Body of pancreas (tissue), 4 donors: ENCODE measurements at places on chromosomes 12 and 14. TPM values are rescaled to one million over a fixed set of nuclear protein-coding genes. Genes with fewer than 3 reads are reported as not detected.

GZMH gene
- not detected for total RNA-seq

GDF3 gene
- not detected for total RNA-seq

- no peak for DNase-seq
- H3K4me1 ChIP-seq = peaks cover 59% of the 10 kb centered on the region
- no peaks in the 10 kb centered on the region for H3K36me3 ChIP-seq
- no peak overlapping the region for H3K27ac ChIP-seq
Observed at GRCh38 chr14:105330491-105330895, 15.9 kb downstream of the PACS2 start.

DNA sequence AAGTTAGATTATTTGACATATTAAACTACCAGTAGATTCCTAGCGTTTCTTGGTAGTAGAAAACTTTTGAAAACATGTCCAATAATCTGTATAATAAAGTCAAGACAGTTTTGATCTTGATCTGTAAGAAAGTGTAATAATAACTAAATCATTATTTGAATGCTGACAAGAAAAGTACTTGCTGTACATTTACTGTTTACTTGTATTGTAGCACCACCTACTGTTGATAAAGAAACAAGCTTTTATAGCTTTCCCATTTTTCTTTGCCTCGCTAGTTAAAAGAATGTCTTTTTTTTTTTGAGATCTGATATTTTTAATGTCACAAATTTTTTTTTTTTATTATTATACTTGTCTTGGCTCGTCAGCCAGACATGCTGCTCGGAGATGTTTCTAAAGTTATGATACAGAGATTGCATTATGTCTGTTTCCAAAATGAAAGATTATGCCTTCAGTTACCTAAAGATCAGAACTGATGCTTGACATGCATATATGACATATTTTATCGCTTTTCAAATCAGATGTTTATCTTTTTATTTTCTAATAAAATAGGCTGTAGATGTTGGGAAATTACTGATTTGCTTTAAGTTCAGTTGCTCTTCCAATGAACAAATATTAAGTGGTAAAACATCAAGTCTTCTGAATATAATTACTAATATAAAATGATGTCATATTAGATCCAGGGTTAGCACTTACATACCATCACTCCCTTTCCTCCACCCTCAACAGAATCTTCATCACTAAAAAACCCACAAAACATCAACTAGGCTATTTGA is 140.5 kb downstream of the AKAP6 start:
- DNase-seq = no peak
- H3K27ac ChIP-seq = no peak overlapping the region
- H3K27me3 ChIP-seq = no peaks in the 10 kb centered on the region
- H3K4me3 ChIP-seq = no peak overlapping the region
- H3K4me1 ChIP-seq = peaks cover 7% of the 10 kb centered on the region

EML5 gene
- 3.3 TPM for total RNA-seq

DNA sequence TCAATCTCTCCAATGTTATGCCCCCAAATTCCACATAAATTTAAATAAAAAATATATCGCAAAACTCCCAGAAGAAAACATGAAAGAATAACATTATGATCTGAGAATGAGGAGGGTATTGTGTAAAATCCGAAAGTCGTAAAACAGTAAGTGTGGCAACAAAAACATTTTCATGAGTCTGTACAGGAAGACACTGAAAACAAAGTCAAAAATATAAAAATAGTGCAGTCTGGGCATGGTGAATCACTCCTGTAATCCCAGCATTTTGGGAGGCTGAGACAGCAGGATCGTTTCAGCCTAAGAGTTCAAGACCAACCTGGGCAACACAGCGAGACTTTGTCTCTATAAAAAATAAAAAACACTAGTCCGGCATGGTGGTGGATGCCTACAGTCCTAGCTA is 57.1 kb downstream of the SPTLC2 start:
- H3K4me1 ChIP-seq = no peaks in the 10 kb centered on the region
- no peaks in the 10 kb centered on the region for H3K27me3 ChIP-seq
- H3K36me3 ChIP-seq = peaks cover 7% of the 10 kb centered on the region
- H3K27ac ChIP-seq = no peak overlapping the region

GRCh38 chr14:69101331-69101826 is 51.5 kb downstream of the DCAF5 start:
- H3K4me3 ChIP-seq = no peak overlapping the region
- no peaks in the 10 kb centered on the region for H3K27me3 ChIP-seq
- peaks cover 9% of the 10 kb centered on the region for H3K4me1 ChIP-seq
- peak; percentile 27 for DNase-seq

DNA sequence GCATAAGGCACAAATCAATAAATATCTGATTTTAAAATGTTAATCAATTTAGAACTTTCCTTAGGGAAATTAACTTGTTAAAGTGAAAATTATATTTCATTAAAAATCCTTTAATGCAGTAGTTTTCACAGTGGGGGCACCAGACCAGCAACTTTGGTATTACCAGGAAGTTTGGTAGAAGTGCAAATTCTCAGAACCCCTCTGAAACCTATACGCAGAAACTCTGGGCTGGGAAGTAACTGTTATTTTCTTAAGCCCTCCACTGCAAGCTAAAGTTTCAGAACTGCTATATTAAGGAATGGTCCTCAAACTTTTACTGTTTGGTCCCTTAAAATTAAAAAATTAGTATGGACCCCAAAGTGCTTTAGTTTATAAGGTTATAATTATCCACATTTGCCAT is 35.7 kb downstream of the GNPTAB start:
- H3K4me1 ChIP-seq = no peaks in the 10 kb centered on the region
- H3K36me3 ChIP-seq = no peaks in the 10 kb centered on the region
- no peak overlapping the region for H3K27ac ChIP-seq
- no peak for DNase-seq
- no peaks in the 10 kb centered on the region for H3K27me3 ChIP-seq

- peaks cover 15% of the 10 kb centered on the region for H3K4me1 ChIP-seq
- no peaks in the 10 kb centered on the region for H3K27me3 ChIP-seq
Observed at GRCh38 chr12:74980510-74980909, 229.1 kb downstream of the KCNC2 start.

DNA sequence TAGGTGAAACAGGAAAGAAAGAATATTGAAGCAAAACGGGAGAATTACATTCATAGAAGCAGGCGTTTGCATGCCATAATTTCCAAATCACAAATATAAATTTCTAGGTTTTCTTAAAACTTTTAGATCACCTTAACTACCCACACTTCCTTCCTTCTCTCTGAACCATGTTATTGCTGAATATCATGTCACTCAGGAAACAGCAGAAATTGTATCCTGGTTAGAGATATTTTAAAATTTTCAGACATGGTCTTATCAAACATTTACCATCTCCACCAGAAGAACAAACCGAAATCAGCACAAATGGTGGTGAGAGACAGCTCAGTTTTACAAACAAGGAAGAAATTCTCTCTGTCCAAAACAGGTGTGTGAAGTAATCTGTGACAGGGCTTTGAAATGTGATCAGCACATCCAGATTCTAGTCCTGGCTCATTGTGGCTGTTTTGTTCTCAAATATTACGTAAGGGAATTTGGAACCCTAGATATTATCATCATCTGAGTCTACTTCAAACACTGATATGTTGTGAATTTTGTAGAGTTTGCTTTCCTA is 16.3 kb downstream of the TESPA1 start:
- no peak overlapping the region for H3K4me3 ChIP-seq
- DNase-seq = no peak
- no peaks in the 10 kb centered on the region for H3K27me3 ChIP-seq
- no peaks in the 10 kb centered on the region for H3K4me1 ChIP-seq
- H3K36me3 ChIP-seq = no peaks in the 10 kb centered on the region
- no peak overlapping the region for H3K27ac ChIP-seq

DNA sequence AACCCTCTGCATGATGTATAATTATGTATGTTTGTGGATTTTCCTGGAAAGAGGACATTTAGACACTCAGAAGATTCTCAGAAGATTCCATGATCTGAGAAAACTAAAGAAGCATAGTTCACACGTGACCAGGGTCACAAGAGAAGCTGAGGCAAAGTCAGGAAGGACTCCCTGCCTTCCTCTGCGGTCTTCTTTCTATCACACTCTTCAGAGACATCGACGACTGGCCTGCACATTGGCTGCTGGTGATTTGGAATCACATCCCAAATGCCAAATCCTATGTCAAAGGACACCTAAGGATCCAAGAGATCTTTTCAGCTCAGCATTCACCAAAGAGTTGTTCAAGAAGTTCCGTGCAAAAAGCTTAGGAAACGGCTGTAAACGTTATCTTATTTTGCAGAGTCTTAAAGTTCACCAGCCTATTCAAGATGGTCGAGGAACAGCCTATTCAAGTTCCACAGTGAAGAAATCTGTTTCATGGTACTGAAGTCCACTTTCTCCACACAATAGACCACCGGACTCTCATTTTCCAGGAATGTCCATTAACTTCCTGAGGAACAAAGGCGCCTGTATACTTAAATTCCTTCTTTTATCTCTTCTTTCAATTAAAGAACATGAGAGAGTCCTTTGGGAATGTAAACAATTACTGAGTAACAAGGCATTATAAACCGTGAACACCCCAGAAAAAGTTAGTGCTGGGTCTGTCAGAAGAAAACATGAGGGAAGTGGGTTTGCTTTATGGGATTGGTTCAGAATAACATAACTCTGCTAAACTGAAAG is 42.1 kb downstream of the IGF1 start:
- H3K4me1 ChIP-seq = peaks cover 20% of the 10 kb centered on the region
- H3K4me3 ChIP-seq = no peak overlapping the region
- H3K36me3 ChIP-seq = no peaks in the 10 kb centered on the region
- H3K27me3 ChIP-seq = no peaks in the 10 kb centered on the region
- DNase-seq = no peak

- no peak overlapping the region for H3K4me3 ChIP-seq
Observed at GRCh38 chr12:80400571-80400991, 43.5 kb upstream of the PTPRQ start.

DNA sequence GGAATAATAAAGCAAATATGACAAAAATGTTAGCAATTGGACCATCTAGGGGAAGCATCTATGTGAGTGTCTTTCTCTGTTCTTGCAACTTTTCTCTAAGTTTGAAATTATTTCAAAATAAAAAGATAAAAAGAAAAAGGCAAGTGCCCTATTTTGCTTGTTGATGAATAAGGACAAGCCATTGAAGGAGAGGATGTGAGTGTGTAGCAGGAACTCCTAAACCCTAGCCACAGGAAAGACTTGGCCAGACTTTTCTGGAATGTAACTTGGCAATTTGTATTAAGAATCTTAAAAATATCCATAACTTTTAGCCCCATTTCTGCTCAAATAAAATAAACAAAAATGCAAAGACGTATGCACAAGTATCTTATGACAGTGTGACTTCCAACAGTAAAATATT is 279.4 kb downstream of the CACNA1C start:
- H3K4me3 ChIP-seq = no peak overlapping the region
- DNase-seq = no peak
- no peaks in the 10 kb centered on the region for H3K4me1 ChIP-seq
- H3K36me3 ChIP-seq = no peaks in the 10 kb centered on the region
- no peaks in the 10 kb centered on the region for H3K27me3 ChIP-seq

DNA sequence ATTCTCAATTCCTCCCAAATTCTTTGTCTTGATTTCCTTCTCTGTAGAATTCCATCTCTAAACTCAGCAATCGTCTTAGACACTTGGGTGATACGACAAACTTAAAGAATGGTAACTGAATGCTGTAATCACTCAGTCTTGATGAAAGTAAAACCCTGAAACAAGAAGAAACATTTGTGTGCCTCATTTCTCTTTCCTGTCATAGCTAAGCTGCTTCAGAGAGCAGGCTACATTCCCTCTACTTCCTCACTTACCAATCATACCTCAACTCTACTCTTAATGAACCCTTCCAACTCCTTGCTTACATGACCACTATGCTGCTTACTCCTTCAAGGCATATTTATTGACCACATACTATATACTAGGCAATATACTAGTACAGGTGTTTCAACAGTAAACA is 8.3 kb downstream of the MAP4K5 start:
- H3K27me3 ChIP-seq = no peaks in the 10 kb centered on the region
- H3K36me3 ChIP-seq = no peaks in the 10 kb centered on the region
- H3K4me1 ChIP-seq = peaks cover 39% of the 10 kb centered on the region
- DNase-seq = no peak

DNA sequence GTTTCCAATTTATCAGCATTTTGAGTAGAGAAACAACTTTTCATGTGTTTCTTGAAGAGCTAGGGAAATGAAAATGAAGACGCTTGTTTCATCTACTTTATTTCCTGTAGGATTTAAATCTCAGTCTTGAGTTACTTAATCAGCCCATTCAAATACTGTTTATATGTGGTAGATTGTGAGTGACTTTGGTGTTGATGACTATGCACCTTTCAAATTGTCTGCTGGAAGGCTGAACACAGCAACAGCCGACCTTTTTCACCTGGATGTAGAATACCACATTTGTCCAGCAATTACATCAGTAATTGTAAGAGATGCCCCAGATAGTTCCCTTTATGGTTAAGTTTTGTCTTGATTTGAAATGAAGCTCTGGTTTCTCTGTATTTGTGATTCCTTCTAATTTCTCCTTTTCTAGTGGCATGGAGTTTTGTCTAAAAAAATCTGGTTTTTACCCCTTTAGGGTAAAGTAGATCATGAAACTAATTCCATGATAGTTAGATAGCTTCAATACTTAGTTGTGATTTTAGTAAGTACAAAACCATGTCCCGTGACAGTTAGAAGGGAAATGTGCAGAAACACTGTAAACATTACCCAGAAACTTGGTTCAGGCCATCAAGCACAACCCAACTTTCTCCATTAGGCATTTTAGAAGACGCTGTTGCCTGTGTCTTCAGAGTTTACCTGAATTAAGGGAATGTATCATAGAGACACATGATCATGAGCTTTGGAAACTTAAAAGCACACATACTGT is 165.0 kb downstream of the SRGAP1 start:
- DNase-seq = no peak
- H3K4me3 ChIP-seq = no peak overlapping the region
- no peaks in the 10 kb centered on the region for H3K27me3 ChIP-seq
- H3K4me1 ChIP-seq = no peaks in the 10 kb centered on the region

TAS2R43 gene
- total RNA-seq = 4.9 TPM

DNA sequence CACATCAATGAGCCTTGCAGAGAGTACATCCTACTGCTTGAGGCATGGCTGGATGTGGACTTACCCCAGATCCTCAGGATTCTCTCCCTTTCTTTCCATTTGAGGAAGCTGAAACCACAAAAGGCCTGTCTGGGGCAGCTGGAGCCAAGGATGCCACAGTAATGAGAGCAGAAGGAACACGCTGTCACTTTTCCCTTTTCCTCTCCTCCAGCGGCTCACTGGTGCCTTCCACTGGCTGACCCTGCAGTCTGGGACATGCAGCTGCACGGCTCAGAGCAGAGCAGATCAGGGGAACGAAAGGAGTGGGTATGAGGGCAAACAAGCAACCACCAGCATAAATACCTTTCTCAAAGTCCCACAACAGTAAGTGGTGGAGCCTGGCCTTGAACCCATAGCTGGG is 78.2 kb downstream of the GAS2L3 start:
- no peaks in the 10 kb centered on the region for H3K36me3 ChIP-seq
- no peak for DNase-seq
- no peaks in the 10 kb centered on the region for H3K27me3 ChIP-seq
- no peaks in the 10 kb centered on the region for H3K4me1 ChIP-seq
- no peak overlapping the region for H3K4me3 ChIP-seq
